ENCODE measurements at places on chromosomes 3 and 15.

- DNase-seq = no peak
These were observed 487.5 kb downstream of the GABRG3 start for GRCh38 chr15:27458345-27459084.

DNA sequence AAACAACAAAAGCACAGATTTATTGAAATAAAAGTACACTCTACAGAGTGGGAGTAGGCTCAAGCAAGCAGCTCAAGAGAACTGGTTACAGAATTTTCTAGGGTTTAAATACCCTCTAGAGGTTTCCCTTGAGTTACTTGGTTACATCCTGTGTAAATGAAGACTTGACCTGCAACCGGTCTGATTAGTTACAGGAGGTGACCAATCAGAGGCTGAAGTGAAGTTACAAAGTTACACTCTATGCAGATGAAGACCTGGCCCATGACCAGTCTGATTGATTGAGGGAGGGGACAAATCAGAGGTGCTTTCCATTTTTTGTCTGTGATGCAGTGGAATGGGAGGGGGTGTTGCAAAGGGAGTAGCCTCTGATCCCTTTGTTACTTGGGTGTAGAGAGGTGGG lies 723.4 kb downstream of the ZPLD1 start:
- DNase-seq = no peak

DNA sequence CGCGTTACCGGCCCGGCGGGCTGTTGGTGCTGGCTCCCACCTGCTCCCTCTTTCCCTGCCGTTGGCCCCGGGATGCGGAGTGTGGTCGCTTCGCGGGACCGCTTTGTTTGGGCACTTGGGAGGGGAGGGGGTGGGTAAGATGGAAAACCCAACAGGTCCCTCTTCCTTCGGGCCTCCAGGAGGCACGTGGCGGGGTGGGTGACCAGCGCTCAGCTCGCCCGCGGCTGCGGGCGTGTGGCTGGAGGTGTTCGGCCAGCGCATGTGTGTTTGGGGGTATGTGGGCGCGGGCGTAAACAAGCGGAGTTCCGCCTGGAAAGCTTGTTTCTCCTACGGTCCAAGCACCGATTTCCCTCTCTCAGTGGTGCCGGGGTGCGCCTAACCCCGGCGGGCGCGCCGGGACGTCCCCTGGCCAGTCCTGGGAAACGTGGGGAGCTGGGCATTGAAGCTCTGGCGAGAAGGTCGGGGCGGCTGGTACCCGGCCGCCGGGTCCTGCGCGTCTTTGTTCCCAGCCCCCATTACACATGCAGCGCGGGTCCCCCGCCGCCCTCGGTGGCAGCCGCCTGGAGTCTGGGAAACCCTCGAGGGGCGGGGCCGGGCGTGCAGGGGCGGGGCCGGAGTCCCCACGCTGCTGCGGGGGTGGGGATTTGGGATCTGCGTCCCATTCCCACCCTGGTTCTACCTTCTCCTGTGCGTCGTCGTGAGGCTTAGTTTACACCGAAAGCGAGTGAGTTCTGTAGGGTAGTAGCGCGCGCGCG lies 1.4 kb downstream of the ACVR2B start:
- DNase-seq = no peak

DNA sequence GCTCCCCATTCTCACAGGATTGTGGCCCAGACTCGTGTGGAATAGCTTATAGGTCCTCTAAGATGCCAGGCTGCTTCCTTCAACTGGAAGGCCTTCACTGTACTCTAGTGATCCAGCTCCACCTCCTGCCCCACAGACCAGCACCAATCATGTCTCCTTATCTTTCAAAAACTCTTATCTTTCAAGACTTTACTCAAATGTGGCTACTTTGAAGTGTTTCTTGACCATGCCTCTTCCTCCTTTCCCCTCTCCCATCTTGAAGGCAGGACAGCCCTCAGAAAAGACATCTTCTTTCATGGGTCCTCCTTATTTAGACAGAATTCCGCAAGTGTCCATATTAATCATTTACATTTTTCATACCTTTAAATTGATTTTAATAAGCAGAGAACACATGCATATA lies 142.3 kb downstream of the CHST2 start:
- no peak for DNase-seq

DNA sequence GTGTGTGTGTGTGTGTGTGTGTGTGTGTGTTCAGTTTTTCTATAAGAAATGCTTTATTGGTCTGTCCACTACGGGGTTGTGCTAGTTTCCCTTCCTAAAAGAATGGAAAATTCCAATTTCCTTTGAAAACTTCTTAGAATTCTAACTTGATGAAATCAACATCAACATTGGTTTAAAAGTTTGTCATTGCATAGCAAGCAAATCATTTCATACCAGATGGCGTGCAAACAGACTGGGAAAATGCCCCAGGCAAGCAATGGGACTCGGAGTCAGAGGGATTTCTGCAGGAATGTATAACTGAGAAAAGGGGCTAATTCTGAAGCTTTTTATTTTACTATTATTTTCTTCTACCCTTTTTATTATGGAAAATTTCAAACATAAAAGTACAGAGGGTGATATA lies 13.1 kb upstream of the DYNC1LI1 start:
- no peak for DNase-seq

DNA sequence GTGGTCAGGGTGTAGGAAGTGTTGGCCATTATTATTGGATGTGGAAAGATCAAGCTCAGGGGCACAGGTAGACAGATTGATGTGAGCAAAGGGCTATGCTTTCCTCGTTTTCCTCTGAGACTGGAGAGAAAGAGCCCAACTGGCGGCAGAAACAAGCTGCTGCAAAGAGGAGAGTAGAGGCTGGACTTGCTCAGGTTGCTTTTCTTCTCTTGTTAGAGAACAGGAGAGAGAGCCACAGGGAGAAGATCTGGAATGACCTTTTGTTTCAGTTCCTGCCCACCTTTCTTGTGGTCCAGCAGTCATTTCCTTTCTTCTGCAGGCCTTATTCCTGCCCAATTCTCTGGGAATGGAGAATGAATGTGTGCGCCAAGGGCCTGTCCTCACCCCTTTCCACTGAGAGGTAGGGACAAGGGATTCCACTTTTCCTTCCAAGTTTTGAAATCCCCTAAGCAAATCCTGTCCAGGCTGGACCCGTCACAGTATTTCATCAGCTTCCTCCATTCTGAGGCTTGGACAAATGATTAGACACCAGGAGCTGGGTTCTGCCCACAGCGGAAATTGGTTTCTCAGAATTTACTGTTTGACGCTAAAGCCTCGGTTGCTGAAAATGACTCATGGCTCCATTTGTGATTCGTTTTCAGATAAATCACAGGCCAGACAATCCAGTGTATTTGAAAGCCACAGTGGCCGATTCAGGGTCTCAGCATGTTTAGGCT lies 16.1 kb downstream of the ZNF80 start:
- peak; percentile 27 for DNase-seq

GRCh38 chr3:65144791-65145351 lies 457.1 kb upstream of the ADAMTS9 start:
- no peak for DNase-seq

DNA sequence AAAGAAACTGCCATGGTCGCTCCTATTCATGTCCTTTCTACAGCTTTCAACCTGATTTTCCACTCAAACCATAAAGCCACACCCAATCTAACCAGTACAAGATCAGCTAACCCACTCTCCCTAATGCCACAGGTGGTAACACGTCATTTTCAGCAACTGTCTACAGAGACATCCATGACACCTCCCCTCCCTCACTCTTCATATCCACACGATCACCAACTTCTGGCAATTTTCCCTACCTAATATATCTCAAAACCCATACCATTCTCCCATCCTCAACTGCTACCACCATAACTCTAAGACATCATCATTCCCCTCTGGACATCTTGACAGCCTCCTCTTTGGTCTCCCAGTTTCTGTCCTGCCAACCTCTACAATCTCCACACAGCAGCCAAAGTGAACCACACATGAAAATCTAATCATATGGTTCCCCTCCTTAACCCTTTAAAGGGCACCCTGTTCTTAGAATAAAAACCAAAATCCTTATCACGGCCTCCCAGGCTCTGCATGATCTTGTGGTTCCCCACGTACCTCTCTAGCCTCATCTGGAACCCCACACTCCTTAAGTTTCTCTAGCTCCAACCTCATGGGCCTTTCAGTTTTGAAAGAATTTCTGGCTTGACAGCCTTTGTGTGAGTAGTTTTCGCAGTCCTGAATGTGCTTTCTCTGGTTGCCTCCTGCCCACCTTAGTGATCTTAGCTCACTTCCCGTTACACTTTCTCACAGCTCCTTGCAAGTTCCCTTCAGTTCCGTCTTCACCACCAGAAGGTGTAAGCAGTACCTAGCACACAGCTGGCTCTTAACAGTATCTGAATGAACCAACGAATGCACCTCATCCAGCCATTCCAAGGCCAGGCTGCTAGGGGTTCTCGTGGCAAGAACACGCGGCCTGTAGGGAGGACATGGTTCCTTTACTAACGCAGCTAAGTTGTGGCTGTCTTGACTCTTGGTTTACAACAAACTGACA lies 33.4 kb downstream of the SPINK8 start:
- DNase-seq = peak; percentile 7

GRCh38 chr15:26438316-26438715 lies 334.6 kb downstream of the GABRB3 start:
- no peak for DNase-seq

DNA sequence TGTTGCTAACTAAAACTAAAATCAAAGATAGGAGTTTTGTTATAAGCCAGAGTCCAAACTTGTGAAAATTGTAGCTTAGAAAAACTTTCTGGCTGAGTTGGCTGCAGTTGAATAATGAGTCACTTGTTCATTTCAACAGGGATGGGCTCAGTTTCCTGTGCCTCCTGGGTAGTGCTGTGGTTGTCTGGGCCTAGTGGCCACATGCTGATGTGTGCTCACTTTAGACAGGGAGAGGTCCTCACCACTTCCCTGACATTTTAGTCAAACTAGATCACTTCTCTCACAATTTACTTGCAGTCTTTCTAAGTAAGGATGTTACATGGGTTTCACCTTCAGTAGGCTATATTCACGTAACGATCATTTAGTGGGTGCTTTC lies 6.3 kb upstream of the UBE2Q2 start:
- DNase-seq = peak; percentile 4

DNA sequence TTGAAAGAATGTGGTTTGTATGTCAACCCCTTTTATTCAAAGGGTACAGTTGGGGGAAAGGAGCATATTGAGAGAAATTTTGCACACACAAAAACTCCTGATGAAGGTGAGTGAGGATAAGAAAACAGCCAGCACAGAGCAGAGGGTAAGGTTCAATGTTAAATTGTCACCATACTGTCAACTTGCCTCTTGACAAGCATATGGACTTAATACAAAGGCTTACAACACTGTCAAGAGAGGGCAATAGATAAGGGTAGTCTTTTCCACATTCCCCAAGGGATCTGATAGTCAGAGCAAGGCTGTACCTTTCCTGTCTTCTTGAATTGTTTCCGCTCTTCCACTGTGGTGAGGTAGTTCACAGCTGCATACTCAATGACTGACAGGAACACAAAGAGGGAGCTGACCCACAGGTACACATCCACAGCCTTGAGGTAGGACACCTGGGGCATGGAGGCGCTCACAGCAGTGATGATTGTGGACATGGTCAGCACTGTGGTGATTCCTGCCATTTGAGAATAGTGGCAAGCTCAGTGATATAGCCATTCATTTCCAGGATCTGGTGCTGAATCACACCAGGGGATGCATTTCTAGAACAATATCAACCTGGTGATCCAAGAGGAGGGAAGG lies 20.4 kb upstream of the RIOX2 start:
- DNase-seq = no peak

DNA sequence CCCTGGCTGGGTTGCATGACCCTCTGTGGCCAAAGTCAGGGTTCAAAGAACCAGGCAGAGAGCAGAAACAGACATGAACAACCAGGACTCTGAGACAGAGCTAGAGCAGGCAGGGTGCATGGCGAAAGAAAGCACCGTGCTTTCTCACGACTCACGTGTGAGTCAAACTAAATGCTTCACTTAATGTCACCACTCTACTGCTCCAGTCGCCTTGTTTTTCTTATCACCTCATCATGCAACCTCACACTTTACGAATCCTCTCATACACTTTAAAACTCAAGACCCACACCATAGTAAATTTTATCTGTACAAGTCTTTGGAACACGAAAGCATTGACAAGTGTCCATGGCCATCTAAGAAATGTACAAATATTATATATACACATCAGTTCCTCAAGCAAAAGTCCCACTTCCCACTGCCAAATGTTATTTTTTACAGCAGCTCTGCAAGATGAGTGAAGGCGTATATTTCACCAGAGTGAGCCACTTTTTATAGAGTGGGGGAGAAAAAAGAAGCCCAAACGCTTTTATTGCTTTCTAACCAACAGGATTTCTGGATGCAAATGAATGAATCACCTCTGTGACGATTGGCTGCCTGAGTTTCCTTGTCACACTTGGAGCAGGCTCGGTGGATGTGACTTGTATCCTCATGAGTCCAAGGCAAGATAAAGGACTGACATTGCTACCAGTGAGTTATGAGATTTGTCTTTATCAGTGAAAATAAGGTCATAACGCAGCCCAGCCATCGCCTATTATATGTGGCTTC lies 16.0 kb upstream of the MEGF11 start:
- DNase-seq = no peak

GRCh38 chr3:162224746-162225145 lies 728.1 kb downstream of the OTOL1 start:
- DNase-seq = no peak

- no peak for DNase-seq
These were observed 172.4 kb upstream of the IQSEC1 start for GRCh38 chr3:13245615-13245978.

DNA sequence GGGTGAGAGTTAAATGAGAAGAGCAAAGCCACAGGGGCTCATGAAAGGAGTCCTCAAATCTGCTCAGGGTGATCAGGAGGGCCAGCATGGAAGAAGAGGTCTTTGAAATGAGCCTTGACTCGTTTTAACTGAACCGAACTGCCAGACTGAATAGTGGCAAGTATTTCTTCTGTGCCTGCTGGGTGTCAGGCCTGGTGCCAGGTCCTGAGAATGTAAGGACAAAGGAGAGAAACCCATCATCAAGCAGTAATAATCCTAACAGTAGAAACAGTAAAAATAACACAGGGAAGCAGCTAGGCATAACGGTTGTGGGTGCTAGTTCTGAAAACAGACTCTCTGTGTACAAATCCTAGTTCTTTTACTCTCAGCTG lies 40.4 kb upstream of the SMAD3 start:
- no peak for DNase-seq

DNA sequence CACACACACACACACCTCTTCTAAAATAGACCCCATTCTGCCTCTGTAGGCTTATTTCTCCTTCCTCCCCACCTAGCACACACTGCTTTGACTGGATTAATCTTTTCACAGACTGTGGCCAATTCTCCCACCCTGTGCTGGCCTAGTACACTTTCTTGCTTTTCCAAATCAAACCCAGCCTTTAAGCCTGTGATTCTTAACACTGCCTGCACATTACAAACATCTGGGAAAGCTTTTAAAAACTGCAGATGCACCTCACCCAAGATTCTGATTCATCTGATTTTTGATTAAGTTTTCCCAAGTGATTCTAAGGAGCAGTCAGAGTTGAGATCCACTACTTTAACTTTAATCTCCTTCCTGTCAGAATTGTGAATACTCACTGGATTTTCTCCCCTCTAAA lies 12.8 kb downstream of the CSNK1G1 start:
- DNase-seq = no peak

- no peak for DNase-seq
These were observed 20.2 kb upstream of the LRRFIP2 start for GRCh38 chr3:37194533-37194932.

GRCh38 chr3:66393333-66394005 lies 107.4 kb downstream of the LRIG1 start:
- DNase-seq = no peak

All from activated CD4-positive, alpha-beta T cell treated with anti-CD3 and anti-CD28 coated beads for 24 hours (primary cell).